Central memory CD8-positive, alpha-beta T cell (primary cell): ENCODE measurements at places on chromosomes 7 and 10.

GRCh38 chr10:59563531-59563930, 146.1 kb downstream of the SLC16A9 start:
- no peaks in the 10 kb centered on the region for H3K27me3 ChIP-seq
- no peaks in the 10 kb centered on the region for H3K4me1 ChIP-seq
- H3K36me3 ChIP-seq: no peaks in the 10 kb centered on the region
- H3K27ac ChIP-seq: no peak overlapping the region

GRCh38 chr7:91311839-91312238, 47.6 kb downstream of the FZD1 start:
- no peak for DNase-seq
- H3K27ac ChIP-seq: no peak overlapping the region
- peaks cover 1% of the 10 kb centered on the region for H3K36me3 ChIP-seq
- H3K4me1 ChIP-seq: no peaks in the 10 kb centered on the region

- peaks cover 56% of the 10 kb centered on the region for H3K4me1 ChIP-seq
- H3K4me3 ChIP-seq: no peak overlapping the region
- no peaks in the 10 kb centered on the region for H3K27me3 ChIP-seq
- H3K27ac ChIP-seq: peak overlapping the region; percentile 50
- no peak for DNase-seq
Observed at GRCh38 chr7:36600314-36600682, 124.0 kb downstream of the AOAH start.

DNA sequence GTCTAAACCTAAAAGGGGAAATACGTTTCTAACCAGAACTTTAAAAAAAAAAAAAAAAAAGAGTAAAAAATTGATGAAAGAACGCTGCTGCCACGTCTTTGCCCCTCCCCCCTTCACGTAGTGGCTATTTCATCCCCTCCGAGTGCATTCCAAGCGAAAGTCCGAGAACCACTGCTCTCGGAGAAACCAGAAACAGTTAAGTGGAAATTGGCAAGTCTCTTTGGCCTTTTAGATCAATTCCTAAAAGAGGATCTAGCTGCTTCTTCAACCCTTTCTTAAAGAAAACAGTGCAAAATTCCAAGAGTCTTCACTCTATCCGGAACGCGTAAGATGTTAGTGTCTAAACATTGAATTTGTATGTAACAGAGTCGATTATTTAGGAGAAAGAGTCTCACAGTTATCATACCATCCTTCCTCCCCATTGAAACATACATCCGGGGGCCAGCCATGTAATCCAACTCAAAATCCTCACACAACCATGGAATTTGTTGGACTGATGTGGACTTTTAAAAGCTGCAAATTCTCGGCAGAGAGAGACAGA, 1.1 kb downstream of the P4HA1 start:
- H3K27ac ChIP-seq: peak overlapping the region; percentile 98
- H3K36me3 ChIP-seq: peaks cover 20% of the 10 kb centered on the region
- peaks cover 32% of the 10 kb centered on the region for H3K4me1 ChIP-seq
- H3K27me3 ChIP-seq: no peaks in the 10 kb centered on the region
- H3K4me3 ChIP-seq: peak overlapping the region; percentile 93

DNA sequence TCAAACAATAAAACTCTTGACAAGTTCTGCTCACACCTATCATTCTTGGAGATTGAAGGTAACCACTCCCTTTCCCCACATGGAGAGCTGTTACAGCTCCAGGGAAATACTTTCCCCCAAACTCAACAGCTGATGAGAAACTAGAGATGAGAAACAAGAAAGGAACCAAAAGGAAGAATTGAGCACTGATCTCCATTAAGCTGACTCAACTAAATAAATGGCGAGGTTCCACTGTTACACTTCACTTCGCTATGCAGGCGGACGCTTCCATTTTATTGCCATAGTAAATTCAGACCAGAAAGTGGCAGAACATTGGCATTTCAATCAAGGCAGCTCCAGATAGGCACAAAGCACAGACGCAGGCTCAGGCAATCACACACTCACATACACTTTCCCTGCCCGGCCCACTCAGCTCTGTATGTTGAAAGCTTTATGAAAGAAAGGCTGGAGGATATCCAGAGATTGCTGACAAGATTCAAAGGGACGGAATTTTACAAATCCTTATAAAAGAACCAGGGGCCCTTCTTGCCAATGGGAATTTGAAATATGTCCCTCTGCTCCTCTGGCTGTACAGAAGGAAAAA, 11.5 kb upstream of the YAE1 start:
- no peaks in the 10 kb centered on the region for H3K4me1 ChIP-seq
- no peak overlapping the region for H3K4me3 ChIP-seq
- no peaks in the 10 kb centered on the region for H3K36me3 ChIP-seq
- H3K27ac ChIP-seq: no peak overlapping the region
- H3K27me3 ChIP-seq: peaks cover 51% of the 10 kb centered on the region
- DNase-seq: no peak

DNA sequence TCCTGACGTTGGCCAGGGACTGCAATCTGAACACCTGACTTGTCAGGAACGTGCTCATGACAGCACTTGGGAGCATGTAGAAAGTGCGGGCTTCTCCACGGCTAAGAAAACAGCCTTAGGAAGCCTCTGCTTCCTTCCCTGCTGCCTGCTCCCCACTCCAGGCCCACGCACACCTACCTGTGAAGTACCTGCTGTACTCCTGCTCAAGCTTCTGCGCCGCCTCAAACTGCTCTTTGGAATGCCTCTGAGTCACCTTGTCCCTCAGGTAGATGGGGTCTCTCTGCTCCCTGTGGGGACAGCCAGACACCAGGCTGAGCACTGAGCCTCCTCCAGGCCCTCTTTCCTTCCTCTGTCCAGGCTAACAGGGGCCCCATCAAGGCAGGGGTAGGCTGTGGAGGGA, 132.7 kb downstream of the DLG5 start:
- H3K4me3 ChIP-seq: no peak overlapping the region
- H3K27me3 ChIP-seq: no peaks in the 10 kb centered on the region
- no peak overlapping the region for H3K27ac ChIP-seq

DNA sequence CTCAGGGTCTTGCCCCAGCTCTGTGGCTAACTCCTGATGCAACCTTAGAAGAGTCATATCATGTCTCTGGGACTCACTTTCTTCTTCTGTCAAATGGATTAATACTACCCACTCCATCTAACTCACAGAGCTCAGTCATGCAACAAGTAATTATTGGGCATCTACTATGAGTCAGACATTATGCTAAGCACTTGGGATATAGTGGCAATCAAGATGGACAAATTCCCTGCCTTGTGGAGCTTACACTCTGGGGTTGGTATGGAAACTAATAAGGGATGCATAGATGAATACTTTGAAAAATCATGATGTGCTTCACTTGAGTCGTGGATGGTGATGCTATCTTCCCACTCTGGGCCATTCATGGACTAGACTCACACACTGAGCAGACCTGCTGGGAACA, 88.9 kb downstream of the KCNMA1 start:
- H3K27ac ChIP-seq: no peak overlapping the region
- no peak overlapping the region for H3K4me3 ChIP-seq

- H3K27ac ChIP-seq: no peak overlapping the region
- H3K27me3 ChIP-seq: peaks cover 37% of the 10 kb centered on the region
- peaks cover 2% of the 10 kb centered on the region for H3K36me3 ChIP-seq
- no peak overlapping the region for H3K4me3 ChIP-seq
Observed at GRCh38 chr7:155254018-155254417, 43.7 kb upstream of the INSIG1 start.

GRCh38 chr7:112371701-112372100, 78.6 kb upstream of the IFRD1 start:
- H3K4me1 ChIP-seq: no peaks in the 10 kb centered on the region
- no peak overlapping the region for H3K27ac ChIP-seq
- peaks cover 3% of the 10 kb centered on the region for H3K27me3 ChIP-seq
- no peak overlapping the region for H3K4me3 ChIP-seq
- no peaks in the 10 kb centered on the region for H3K36me3 ChIP-seq

DNA sequence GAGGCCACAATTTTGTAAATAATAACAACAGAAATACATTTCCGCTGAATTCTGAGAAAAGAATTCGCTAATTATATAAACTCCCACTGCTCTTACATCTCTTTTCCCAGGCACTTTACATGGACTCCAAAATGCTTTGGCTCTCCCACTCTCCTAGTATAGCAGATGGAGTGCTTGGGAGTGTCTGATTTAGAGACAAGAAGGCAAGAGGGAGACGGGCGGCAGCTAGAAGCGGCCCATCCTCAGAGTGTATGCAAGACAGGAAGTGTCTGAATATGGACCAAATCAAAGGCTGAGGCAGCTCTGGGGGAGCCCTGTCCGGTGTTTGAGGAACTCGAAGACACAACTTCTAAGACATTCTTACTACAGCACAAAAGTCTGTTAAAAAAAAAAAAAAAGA, 212.1 kb downstream of the GFRA1 start:
- no peaks in the 10 kb centered on the region for H3K36me3 ChIP-seq
- H3K27ac ChIP-seq: no peak overlapping the region
- H3K27me3 ChIP-seq: no peaks in the 10 kb centered on the region
- no peak for DNase-seq

DNA sequence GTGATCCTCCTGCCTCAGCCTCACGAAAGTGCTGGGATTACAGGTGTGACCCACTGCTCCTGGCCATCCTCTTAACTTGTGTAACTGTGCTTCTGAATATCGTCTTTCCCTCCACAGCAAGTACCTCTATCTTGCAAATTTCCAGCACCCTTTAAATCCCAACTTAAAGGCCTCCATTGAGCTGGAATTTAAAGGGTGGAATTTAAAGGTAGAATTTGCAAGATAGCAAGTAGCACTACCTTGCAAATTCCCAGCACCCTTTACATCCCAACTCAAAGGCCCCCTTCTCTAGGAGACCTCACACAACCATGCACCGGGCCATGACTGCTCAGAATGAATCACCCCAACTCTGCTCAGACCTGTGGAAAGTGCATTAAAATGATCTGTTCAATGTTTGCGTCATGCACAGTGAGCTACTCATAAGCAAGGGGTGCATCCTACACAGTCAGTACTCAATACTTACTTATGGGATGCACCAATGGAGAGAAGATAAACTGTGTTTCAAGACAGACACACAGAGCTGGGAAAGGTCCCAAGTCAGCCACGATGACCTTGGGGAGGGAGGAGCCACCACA, 17.8 kb upstream of the SDK1 start:
- peaks cover 2% of the 10 kb centered on the region for H3K36me3 ChIP-seq
- H3K4me3 ChIP-seq: no peak overlapping the region
- H3K27ac ChIP-seq: no peak overlapping the region
- H3K4me1 ChIP-seq: no peaks in the 10 kb centered on the region
- H3K27me3 ChIP-seq: peaks cover 32% of the 10 kb centered on the region
- DNase-seq: no peak

GRCh38 chr7:151013733-151014497, 10.4 kb downstream of the ATG9B start:
- DNase-seq: peak; percentile 86
- peaks cover 29% of the 10 kb centered on the region for H3K36me3 ChIP-seq
- H3K27me3 ChIP-seq: peaks cover 12% of the 10 kb centered on the region

DNA sequence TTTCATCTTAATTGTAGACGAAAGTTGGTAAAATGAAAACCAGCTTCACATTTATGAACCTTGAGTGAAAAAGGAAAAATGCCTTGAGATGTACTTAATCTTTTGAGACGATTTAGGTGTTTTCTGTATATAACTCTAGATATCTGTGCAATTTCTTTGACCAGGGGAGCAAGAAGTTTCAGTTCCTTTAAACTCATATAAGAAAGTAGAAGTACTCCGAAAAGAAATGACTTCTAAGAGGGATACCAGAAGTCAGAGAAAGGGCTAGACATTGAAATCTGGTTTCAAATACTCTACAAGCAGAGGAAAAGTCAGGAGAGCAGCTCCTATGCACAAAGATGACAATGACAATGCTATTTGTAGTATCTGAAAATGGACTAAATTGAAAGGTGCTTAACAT, 303.7 kb downstream of the BAMBI start:
- no peak for DNase-seq
- H3K36me3 ChIP-seq: no peaks in the 10 kb centered on the region
- no peak overlapping the region for H3K4me3 ChIP-seq

- no peaks in the 10 kb centered on the region for H3K36me3 ChIP-seq
- no peaks in the 10 kb centered on the region for H3K27me3 ChIP-seq
- no peak for DNase-seq
- no peak overlapping the region for H3K4me3 ChIP-seq
- H3K27ac ChIP-seq: no peak overlapping the region
- no peaks in the 10 kb centered on the region for H3K4me1 ChIP-seq
Observed at GRCh38 chr7:118352867-118353453, 128.5 kb downstream of the ANKRD7 start.

GRCh38 chr7:128821724-128822123, 8.5 kb upstream of the FLNC start:
- no peaks in the 10 kb centered on the region for H3K36me3 ChIP-seq
- DNase-seq: no peak
- no peak overlapping the region for H3K4me3 ChIP-seq
- no peaks in the 10 kb centered on the region for H3K4me1 ChIP-seq
- no peaks in the 10 kb centered on the region for H3K27me3 ChIP-seq
- no peak overlapping the region for H3K27ac ChIP-seq

DNA sequence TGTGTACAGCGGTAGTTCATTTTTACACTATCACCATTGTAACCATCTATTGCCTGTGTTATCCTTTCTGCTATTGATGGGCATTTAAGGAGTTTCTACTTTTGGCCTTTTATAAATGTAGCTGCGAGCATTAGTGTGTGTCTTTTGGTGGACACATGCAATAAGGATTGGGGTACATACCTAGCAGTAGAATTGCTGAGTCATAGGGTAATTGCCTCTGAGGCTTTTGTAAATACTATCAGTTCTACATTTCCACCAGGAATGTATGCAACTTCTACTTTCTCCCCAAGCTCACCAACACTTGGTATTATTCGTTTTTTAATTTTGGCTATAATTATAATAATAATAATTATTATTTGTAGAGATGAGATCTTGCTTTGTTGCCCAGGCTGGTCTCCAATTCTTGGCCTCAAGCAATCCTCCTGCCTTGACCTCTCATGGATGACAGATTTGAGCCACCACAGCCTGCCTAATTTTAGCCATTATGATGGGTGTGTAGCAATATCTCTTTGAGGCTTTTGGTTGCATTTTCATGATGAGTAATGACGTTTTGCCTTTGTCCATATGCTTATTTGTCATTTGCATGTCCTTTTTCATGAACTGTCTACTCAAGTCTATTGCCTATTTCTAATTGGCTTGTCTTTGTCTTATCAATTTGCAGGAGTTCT, 277.0 kb downstream of the ACTR3B start:
- H3K27me3 ChIP-seq: no peaks in the 10 kb centered on the region
- H3K4me3 ChIP-seq: no peak overlapping the region
- no peak for DNase-seq
- no peak overlapping the region for H3K27ac ChIP-seq

DNA sequence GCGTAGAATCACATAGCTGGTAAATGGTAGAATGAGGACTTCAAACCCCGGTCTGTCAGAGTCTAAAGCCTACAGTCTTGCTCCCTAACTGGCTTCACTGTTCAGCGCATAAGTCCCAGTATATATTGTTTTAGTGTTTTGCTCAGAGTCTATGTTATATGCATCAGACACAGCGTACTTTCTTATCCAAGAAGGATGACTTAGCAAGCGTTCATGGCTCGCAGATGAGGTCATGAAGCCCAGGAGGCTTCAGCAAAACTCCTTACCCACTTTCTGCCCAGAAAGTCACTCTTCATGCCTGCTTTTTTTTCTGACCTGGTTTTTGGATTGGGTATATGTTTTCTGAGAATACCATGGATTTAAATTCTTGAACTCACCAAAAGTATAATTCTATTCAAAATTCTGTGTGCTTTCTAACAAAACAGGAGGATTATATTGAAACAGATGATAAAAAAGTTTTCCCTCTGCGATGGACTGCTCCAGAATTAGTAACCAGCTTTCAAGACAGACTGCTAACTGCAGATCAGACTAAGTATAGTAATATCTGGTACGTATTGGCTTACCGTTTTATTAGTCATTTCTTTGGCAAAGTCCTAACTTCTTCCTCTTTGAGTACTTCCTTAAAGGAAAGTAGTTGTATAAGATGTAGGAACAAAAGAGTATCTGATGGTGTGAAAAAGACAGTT, 24.6 kb upstream of the BHLHA15 start:
- DNase-seq: no peak
- no peaks in the 10 kb centered on the region for H3K27me3 ChIP-seq
- H3K36me3 ChIP-seq: peaks cover 17% of the 10 kb centered on the region
- no peak overlapping the region for H3K27ac ChIP-seq
- no peaks in the 10 kb centered on the region for H3K4me1 ChIP-seq
